ENCODE measurements at places on chromosomes 7 and 10.

GRCh38 chr10:69239816-69240434 lies 19.8 kb downstream of the HKDC1 start:
- no peak for DNase-seq

DNA sequence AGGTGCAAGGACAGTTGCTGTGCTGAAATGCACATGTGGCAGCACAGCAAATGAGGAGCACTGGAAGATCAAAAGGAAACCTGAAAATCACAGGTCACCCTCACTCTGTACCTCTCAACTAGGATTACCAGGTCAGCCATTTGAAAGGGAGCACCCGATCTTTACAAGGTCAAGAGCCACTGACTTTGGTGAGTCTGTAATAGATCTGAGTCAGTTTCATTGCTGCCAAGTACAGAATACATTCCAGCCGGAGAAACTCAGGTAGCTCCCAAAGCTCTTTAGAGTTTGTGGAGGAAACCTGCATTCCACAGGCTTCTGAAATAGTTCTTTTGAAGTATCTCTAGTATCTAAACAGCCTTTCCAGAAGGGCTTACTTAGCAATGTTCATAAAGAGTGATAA lies 217.5 kb downstream of the SNX13 start:
- DNase-seq, result no peak

DNA sequence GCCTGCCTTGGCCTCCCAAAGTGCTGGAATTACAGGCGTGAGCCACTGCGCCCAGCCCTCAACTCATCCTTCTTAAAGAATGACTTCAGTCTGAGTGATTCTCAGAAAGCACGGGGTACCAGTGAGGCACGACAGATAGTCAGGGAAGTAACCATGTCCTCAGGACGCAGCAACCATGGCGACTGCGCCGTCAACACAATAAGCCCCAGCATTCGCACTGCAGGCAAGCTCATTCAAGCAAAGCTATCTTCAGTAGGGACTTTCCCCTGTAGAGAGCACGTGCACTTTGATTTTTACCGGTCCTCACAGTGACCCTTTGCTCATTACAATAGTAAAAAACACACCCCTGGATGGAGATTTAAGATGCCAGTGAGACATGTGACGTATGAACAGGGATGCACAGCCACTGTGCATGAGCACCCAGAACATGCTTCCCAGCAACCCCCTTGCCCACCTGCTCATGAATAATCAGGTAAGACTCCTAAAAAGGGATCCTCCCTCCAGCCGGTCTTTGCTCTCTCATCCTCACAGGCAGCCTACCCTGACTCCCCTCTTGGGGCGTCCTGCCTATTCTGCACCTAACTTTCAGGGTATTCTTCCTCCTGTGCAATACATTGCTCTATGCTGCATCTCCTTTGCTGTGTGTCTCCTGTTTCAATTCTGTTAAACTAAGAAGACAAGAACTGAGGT lies 9.1 kb downstream of the WDR86 start:
- DNase-seq, result no peak

- no peak for DNase-seq
Observed at GRCh38 chr10:48750991-48751390, 66.3 kb downstream of the WDFY4 start.

DNA sequence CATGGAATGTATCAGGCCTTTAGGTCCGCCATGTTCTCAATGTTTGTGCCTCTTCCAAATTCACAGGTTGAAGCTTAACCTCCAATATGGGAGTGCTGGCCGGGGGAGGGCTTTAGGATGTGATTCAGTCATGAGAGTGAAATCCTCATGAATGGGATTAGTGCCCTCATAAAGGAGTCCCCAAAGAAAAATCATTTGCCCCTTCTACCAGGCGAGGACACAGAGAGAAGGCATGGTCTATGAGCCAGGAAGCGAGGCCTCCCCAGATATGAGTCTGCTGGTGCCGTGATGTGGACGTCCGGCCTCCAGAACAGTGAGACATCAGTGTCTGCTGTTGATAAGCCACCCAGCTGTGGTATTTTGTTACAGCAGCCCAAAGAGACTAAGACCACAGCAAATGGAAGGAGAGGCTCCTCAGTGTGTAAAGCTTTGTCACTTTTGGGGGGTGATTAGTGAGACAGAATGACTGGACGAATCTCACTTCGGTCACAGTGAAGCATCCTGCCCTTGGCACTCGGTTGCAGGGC lies 231.3 kb upstream of the KLF6 start:
- no peak for DNase-seq

DNA sequence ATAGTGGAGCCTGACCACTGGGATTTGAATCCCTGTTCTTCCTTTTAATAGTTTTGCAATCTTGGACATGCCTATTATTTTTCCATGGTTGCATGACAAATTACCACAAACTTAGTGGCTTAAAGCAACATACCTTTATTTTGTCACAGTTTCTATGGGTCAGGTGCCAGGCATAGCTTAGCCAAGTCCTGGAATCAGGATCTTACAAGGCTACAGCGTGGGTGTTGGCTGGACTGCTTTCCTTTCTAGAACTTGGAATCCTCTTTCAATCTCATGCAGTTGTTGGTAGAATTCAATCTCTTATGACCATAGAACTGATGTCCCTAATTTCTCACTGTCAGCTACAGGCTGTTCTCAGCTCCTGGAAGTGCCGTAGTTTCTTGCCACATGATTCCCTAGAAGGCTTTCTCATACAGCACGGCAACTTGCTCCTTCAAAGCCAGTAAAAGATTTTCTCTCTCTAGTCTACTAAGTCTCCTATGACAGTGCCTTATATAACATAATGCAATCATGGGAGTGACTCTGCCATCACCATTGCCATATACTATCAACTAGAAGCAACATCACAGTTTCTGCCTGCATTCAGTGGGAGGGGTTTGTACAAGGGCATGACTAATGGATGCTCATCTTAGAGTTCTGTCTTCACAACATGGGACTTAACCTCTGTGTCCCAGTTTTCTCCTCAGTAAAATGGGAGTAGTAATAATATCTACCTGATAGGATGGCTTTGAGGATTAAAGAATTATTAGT lies 243.4 kb upstream of the FZD1 start:
- DNase-seq, result peak; percentile 11

DNA sequence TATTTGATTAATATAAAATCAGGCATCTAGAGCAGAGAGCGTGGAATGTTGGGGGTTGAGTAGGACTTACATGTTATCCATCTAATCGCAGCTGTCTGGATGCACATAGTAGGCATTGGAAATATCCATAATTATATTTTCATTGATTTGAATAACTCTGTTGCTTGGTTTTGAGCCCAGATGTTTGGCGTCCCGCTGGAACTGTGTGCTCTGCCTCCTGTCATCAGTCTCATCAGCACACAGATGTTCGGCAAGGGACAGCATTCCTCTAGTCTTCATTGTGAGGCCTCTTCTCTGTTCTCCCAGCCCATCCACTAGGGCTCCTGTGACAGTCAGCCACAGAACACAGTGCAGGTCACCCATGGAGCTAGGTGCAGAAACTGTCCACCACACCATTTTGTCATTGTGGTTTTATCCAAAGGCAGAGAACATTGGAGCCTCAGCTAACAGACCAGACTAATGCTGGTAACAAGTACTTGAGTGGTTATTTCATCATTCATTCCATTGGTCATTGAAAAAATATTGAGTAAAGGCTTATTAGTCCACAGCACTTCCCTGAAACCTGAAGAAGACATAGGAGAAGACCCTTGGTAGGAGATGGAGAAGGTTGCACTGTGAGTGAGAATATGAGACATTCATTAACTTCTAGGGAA lies 927.4 kb downstream of the LRMDA start:
- DNase-seq, result no peak

GRCh38 chr7:90173127-90173844 lies 19.0 kb downstream of the STEAP1 start:
- DNase-seq, result peak; percentile 14

- DNase-seq, result no peak
Observed at GRCh38 chr7:18145160-18145559, 117.5 kb upstream of the PRPS1L1 start.

- no peak for DNase-seq
Observed at GRCh38 chr10:132960631-132961419, 18.5 kb upstream of the CFAP46 start.

GRCh38 chr10:133170092-133170491 lies 10.1 kb downstream of the KNDC1 start:
- no peak for DNase-seq

GRCh38 chr7:115066634-115067033 lies 144.7 kb downstream of the MDFIC start:
- DNase-seq, result no peak

- peak; percentile 55 for DNase-seq
Observed at GRCh38 chr7:142629588-142630260, 119.5 kb upstream of the PRSS1 start.

Data from brain microvascular endothelial cell (primary cell).